ENCODE measurements at places on chromosomes 7 and 10.

GRCh38 chr7:147509541-147510200 lies 1080.9 kb upstream of the C7orf33 start:
- no peak for DNase-seq

GRCh38 chr7:131909151-131909768 lies 352.8 kb upstream of the PODXL start:
- DNase-seq, result no peak

DNA sequence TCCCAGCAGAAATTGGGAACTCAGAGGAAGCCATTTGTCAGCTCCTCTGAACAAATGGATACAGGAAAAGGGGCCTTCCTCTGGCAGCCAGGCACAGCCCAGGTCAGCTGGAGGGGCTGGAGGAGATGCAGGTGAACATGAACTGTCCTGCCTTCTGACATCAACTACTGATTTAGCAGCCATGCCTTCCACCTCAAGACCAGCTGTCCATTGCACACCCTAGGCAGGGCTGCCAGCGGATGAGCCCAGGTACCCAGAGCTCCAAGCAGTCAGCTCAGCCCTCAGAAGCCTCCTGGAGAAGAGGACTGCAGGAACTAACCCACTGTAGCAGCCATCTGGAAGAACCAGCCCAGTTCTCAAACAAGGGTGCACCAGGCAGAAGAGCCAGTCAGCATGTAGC lies 44.1 kb upstream of the GDF10 start:
- DNase-seq, result no peak

- DNase-seq, result no peak
These were observed 61.0 kb upstream of the TMEM248 start for GRCh38 chr7:66859794-66860645.

- DNase-seq, result no peak
These were observed 8.3 kb downstream of the HOXA4 start for GRCh38 chr7:27122077-27122910.

DNA sequence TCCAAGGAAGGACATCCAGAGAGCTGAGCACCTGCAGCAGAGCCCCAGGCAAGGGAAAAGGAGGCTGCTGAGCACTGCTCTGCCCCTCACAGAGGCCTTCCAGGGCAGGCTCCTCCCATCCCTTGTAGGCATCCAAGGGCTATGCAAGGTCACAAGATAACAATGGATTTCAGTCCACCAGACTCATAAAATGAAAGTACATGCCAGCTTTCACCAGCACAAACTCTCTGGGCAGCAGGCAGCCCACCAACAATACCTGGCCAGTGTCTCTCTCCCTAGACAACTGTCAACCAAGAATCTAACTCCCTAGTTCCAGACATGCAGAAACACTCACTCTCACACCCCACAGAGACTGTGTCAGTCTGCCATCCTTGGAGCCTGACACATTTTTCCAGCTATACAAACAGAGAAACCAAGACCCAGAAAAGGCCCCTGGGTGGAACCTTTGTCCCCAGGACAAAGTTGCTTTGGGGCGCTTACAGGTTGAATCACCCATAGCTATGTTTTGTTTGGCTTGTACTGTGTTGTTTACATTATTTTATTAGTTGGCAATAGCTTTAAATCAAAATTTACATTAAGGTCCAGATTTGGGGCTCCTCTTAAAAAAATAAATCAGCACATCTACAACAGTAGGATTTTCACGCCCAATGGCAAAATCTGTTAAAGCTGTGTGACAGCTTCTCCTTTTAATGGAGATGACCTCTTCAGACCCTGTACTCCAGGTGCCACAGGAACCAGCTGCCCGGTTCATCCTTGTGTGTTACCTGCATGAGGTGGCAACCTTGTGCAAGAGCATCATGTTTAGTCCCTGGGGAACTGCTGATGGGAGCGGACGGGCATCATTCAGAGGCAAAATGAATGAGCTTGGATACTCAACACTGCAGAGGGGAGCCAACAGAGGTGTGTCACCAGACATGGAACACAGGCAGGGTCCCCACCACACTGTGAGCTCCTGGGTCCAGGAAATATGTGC lies 5.2 kb downstream of the GRID1 start:
- no peak for DNase-seq

DNA sequence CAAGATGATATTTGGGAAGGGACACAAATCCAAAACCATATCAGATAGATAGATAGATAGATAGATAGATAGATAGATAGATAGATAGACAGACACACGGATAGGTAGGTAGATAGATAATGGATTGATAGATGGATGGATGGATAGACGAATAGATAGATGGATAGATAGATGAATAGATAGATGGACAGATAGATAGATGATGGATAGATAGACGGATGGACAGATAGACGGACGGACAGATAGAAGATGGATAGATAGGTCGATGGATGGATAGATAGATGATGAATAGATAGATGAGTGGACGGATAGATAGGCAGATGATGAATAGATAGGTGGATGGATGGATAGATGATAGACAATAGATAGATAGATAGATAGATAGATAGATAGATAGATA lies 39.8 kb downstream of the NPTX2 start:
- no peak for DNase-seq

- DNase-seq, result no peak
These were observed 60.5 kb upstream of the RNF32 start for GRCh38 chr7:156580036-156580435.
